ENCODE measurements at places on chromosomes 3 and 15. TPM values are rescaled to one million over a fixed set of nuclear protein-coding genes. Genes with fewer than 3 reads are reported as not detected.

Gene CPN2
- polyA plus RNA-seq, result 0.85 TPM

Gene RTP4
- 0.81 TPM for polyA plus RNA-seq

Gene CACNA2D2
- polyA plus RNA-seq, result 15.8 TPM

Gene GOLGA8S
- polyA plus RNA-seq, result 0.81 TPM

Gene CCDC39
- polyA plus RNA-seq, result 9.2 TPM

Gene TMEM40
- polyA plus RNA-seq, result 2.4 TPM

Gene PEX5L
- 0.97 TPM for polyA plus RNA-seq

Gene CFAP44
- 30.7 TPM for polyA plus RNA-seq

Gene RASGRF1
- polyA plus RNA-seq, result 0.55 TPM

Gene EPHA3
- polyA plus RNA-seq, result 4.9 TPM

Gene WNT7A
- 0.14 TPM for polyA plus RNA-seq

Gene CYP1A2
- 0.14 TPM for polyA plus RNA-seq

Gene P2RY14
- 0.52 TPM for polyA plus RNA-seq

- no peak for DNase-seq
Observed at GRCh38 chr3:121871430-121871829, 22.8 kb upstream of the SLC15A2 start.

DNA sequence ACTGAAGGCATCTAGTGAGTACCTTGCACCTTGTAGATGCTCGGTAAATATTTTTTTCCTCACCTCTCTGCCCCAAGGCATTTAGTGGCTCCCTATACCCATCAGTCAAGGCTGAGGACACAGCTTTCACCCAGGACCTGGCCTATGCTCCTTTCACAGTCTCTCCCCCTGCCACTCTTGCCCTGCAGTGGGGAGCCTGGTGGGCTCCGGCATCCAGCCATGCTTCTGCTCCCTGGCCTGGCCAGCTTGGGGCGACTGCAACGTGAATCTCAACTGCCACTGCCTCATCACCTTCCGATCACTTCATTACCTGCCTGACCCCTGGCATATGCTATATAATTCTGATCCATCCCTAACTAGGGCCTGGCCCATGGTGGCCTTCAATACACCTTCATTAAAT is 735 bp upstream of the CX3CR1 start:
- no peak for DNase-seq

GRCh38 chr3:99927671-99928457 is 110.2 kb downstream of the CMSS1 start:
- DNase-seq, result no peak

DNA sequence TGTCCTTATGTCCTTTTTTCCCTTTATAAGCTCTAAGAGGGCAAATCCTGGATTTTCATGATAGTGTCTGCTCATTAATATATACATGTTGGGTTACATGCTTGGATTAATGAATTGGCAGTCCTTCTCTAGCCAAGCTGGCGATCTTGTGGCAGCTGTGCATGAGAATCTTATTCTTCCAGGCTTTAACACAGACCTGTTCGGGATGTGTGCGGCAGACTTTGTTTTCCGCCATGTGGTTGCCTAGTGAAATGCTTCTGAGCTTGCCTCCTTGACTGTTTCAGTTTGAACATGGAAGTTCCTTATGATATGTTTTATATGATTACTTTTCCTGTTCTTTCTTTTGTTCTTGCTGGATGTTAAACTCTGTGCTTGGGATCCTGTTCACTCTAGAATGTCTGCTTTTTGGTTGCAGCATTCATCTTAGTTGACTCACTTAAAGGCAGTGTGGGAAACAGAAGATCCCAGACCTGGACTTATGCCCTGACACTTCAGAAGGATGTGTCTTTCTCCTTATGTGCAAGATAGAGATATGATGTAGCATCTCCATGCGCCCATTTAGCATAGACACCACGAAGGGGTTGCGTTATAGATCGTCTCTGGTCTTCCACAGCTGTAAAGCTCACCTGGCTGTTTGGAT is 7.2 kb downstream of the CHCHD6 start:
- no peak for DNase-seq

GRCh38 chr3:21979706-21980105 is 228.7 kb upstream of the ZNF385D start:
- DNase-seq, result no peak

- DNase-seq, result no peak
Observed at GRCh38 chr3:59809710-59810444, 760.1 kb upstream of the CFAP20DC start.

- DNase-seq, result no peak
Observed at GRCh38 chr15:77145370-77145769, 74.5 kb upstream of the TSPAN3 start.

DNA sequence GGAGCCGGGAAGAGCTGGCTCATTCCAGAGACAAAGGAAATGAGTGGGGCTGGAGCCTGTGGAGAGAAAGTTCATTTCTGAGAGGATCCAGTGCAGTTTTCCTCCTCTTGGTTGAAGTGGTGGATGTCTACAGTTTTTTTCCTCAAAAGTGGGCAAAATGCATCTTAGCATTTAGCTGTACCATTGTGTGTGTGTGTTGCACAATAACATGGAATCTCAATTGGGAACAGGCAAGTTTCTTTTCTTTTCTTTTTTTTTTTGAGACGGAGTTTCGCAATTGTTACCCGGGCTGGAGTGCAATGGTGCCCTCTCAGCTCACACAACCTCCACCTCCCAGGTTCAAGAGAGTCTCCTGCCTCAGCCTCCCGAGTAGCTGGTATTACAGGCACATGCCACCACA is 101.5 kb upstream of the UBE2E1 start:
- no peak for DNase-seq

- DNase-seq, result no peak
Observed at GRCh38 chr15:65980824-65981456, 111.6 kb downstream of the RAB11A start.

DNA sequence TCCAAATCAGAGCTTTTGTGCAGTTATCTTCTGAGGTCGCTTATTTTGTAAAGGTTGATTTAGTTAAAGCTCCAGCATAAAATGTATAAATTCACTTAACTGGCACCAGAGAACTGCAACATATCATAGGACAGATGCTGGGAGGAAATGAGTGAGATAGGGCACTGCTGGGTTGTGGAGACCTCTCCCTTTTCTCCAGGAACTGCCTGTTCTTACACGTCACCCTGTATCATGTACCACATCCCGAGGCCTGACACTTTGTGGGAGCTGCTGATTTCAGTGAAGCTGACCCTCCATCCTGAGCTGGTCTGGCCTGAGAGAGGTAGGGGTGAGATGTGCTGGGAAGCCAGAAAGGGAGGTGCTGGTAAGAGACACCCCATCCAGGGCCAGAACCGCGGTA is 213.8 kb upstream of the FEZF2 start:
- no peak for DNase-seq

GRCh38 chr15:48811325-48811958 is 573 bp upstream of the CEP152 start:
- DNase-seq, result no peak

- no peak for DNase-seq
Observed at GRCh38 chr3:105518203-105518602, 151.5 kb downstream of the ALCAM start.

DNA sequence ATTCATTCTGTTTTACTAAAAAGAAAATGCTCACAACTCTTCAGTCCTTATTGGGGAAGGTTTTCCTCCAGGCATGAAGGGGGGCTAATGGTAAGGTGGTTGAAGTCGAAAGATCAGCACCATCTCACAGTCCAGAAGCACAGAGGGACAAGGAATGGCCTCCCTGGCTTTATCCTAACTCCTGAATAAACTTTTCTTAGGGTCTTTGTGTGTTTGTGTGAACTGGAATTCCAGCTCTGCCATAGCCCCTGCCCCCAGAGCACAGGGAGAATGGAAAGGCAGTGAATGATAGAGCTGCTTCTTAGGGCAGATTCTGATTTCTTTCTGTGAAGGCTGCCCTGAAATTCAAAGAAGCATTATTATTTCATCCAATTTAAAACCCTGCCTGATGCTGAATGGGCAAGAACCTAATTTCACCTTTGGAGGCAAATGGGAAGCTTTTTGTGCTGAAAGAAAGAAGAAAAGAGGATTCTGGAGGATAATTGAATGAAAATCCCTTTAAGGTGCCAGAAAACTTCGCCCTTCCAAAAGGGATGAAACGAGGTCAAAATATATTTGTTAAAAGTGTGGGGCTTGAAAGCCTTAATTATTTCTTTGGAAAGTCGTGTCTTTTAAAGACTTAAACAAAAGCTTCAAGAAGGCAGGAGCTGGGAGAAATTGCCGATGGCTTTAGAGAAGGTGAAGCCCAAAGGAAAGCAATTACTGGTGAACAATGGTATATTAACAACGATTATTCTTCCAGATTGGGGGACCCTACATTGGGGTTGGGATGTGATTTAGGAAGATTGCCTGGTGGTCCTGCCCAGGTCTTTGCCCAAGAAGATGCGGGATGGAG is 259.9 kb upstream of the RGMA start:
- DNase-seq, result no peak

- no peak for DNase-seq
Observed at GRCh38 chr3:71120012-71120411, 463.5 kb downstream of the FOXP1 start.

DNA sequence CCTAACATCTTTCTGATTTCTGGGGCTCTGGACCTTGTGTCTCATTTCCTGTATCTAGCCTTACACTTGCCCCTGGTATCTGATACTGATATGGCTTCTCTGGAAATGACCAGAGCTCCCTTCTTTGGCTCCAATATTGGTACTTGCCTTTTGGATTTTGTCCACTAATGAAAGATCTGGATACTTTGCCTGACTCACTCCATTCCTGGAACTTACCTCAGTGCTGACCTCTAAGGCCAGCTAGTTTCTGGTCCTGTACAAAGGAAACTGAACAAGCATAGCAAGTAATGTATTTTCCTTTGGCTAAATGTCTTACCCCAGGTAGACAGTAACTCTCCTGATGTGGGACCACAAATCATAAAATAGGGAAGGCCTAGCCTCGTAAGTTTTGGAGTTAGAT is 93.8 kb upstream of the SLC4A7 start:
- DNase-seq, result no peak

GRCh38 chr15:39327005-39327730 is 253.7 kb upstream of the THBS1 start:
- DNase-seq, result no peak

DNA sequence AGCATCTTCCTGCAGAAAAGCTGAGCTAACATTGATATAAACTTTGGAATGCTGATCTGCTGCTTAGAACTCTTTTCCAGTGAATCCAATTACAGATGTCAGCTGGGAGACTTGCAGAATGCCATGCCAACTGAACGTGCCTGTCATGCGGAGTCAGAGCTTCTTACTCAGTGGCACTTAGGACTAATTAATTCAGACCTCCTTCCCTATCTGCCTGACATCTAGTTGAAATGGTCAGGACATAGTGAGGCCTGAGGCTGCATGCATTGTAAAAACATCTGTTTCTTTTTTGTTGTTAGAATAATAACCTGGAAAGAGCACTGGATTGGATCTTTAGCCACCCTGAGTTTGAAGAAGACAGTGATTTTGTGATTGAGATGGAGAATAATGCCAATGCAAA is 112.6 kb downstream of the USP13 start:
- DNase-seq, result no peak

GRCh38 chr15:89206908-89207331 is 14.5 kb downstream of the RLBP1 start:
- DNase-seq, result no peak

DNA sequence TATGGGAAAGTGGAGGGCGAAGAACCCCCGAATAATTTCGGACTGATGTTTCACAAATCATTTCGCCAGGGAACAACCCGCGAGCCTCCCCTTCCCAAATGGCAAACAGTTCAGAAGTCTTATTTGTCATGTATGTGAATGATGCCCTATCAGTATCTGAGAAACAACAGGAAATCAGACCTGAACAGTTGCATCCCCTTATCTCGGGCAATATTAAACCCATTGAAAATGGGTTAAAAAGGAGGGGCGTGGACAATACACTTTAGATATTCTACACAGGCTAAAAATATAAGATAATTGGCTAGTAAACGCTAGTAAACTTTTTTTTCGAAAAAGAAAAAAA is 1003.3 kb upstream of the NR2F2 start:
- no peak for DNase-seq

DNA sequence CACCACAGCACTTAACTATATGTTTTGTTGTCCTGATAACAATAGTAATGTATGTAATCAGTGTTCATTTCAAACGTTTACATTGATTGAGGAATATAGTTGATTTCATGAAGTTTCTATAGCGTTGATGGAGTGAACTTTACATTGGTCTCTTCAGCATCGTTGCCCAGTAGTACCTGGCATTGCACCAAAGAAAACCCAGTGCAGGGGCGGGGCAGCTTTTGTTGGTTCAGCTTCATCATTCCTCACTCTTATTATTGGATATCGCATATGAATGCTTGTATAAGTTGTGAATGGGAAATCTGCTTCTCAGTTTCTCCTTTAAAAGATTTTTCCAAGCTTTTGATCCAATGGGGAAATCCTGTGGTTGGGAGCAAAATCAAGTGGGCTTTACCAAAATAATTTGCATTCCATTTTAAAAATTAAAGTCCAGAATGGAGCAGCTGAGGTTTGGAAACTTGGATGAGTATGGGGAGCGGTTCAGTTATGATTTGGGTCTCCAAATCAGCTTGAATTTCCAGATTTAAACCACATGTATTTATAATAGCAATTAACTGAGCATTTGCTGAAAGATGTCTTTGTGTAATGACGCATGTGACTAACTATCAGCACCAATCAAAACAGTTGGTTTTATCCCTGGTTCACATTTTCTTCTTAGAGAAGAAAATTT is 213.7 kb downstream of the ALCAM start:
- DNase-seq, result no peak

DNA sequence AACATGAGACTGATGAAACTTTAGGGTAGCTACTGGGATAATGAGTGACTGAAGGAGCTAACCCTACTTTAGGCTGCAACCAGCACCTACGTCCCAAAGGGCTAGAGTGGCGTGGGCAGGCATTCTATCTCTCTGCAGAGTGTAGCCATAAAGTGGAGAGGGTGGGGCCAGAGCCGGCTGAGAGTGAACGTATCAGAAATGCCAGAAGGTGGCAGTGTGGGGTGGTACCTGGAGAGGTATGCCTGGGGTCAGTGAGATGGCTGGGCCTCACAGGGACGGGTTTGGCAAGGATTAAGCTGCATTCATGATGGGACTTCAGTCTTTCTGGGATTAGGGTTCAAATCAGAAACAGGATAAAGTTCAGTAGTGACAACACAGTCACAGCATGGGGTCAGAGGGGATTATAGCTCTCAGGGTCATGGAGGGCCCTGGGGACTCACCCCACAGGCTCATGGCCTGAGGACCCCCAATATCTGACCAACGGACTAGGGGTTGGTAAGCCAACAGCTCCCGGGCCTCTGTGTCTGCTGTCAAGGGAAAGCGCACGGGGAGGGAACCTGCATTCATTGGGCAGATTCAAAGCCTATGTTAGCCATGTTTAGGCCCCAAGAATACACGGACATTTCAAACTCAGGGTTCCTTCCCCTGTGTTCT is 86.5 kb upstream of the FOXB1 start:
- peak; percentile 1 for DNase-seq

GRCh38 chr3:39378088-39378487 is 5.1 kb upstream of the SLC25A38 start:
- no peak for DNase-seq

- DNase-seq, result no peak
Observed at GRCh38 chr3:73509066-73509465, 115.7 kb downstream of the PDZRN3 start.

GRCh38 chr15:51861557-51862359 is 32.3 kb downstream of the TMOD3 start:
- no peak for DNase-seq

All from left renal cortex interstitium (tissue), 4 donors.